Anterior cingulate cortex (tissue), 58 donors: ENCODE measurements at places on chromosomes 6 and 20.

GRCh38 chr20:32672982-32673851, 524 bp downstream of the C20orf203 start:
- DNase-seq: no peak

- DNase-seq: no peak
These were observed 4.6 kb upstream of the ZSCAN9 start for GRCh38 chr6:28220257-28221133.

DNA sequence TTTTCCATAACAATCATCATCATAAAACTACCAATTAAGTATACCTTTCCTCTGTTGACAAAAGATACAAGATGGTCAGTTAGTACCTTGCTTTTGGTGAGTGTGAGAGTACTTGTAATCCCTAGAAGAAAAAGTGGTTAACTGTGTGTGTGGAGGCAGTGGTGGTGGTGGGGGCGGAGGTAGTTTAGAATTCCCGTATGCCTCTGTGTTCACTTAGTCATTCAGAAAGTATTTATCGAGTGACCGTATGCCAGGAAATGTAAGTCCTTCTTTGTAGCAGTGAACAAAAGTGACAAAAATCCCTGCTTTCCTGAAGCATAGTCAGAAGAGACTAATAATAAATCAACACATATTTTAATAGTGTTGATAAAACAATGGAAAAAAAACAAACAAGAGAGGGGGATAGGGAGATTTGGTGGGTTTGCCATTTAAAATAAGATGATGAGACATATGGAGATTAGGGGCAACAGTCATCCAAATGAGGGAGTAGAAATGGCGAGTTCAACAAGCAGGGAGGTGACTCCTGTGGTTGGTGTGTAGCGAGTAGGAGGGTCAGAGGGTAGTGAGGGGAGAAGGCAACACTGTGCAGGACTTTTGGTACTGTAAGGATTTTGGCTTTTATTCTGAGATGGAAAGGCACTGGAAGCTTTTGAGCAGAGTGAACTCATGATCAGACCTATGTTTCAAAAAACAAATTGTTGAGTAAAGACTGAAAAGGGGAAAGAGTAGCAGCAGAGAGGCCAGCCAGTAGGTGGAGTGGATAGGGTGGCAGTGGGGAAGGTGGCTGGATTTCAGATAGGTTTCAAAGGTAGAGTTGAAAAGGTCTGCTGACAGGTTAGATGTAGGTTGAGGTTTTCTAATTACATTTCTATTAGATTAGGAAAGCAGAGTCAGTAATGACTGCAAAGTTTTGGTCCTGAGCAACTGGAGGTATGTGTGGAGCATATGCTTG, 40.3 kb upstream of the SIM1 start:
- no peak for DNase-seq

DNA sequence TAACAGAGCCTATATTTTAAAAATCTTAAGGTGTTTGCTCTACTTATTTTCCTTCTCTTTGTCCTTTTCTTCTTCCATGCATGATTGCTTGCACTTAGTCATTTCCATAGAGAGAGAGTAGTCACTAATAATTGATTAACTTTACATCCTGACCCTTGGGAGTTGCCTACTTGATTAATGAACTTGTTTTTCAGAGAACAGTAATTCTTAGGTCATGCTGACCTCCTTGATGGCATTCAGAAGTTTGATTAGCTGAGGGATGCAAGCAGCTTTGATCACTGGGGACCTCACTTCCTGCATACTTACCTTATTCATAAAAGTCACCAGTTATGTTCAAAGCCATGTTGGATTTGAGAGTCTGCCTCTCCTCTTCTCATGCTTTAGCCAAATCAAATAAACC, 715.6 kb upstream of the ID4 start:
- DNase-seq: no peak
